ENCODE measurements at places on chromosomes 13 and 19.

- DNase-seq, result no peak
Measured at GRCh38 chr13:51971520-51972426, 39.5 kb downstream of the ATP7B start.

GRCh38 chr19:31350693-31351055 is 1.4 kb upstream of the TSHZ3 start:
- no peak for DNase-seq

- DNase-seq, result no peak
Measured at GRCh38 chr13:110578363-110578762, 16.8 kb upstream of the RAB20 start.

GRCh38 chr13:48738311-48738710 is 84.6 kb downstream of the CYSLTR2 start:
- DNase-seq, result no peak

DNA sequence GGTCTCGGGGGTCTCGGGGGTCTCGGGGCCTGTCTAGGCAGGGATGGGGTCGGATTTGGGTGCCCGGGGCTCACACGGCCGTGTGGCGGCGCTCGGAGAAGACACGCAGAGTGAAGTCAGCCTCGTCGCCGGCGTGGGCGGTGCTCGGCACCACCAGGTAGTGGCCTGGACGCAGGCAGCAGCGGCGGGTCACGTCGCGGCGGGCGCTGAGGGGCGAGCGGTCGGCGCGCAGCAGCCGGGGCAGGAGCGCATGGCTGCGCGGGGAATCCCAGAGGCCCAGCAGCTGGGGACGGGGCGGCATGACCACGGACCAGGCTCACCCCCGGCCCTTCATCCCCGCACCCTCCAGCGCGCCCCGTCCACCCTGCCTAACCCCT is 8.2 kb downstream of the CAPN12 start:
- no peak for DNase-seq

GRCh38 chr13:110644892-110645521 is 29.7 kb downstream of the NAXD start:
- peak; percentile 4 for DNase-seq

DNA sequence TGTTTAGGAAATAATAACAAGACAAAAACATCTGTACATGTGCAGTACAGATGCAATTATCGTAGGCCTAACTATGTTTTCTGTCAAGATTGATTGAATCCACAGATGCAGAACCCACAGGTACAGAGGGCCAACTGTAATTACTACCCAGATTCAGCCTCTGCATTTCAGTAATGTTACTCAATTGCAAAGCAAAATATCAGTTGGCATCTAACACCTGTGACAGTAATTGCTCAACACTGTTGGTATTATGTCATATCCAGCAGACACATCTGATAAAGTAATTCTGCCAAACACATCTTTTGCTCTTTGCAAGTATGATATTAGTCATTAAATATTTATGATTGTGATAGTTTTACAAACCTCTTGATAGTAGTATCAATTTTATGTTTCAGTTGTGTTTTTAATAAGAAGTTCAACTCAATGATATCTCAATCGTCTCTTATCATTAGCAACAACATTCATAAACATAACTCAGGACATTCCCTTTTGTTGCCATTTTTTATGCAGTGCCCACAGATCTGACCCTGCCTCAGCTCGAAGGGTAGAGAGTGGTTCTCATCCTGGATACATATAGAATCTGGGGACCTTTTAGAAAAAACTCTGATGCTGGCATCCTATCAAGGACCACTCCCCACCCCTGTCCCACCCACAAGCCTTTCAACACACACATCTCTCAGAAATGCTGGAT is 104.7 kb downstream of the MYCBP2 start:
- DNase-seq, result no peak

- no peak for DNase-seq
Measured at GRCh38 chr13:110388108-110388943, 81.2 kb downstream of the COL4A2 start.

GRCh38 chr13:20832861-20833260 is 59.1 kb upstream of the EEF1AKMT1 start:
- no peak for DNase-seq

GRCh38 chr13:34151885-34152284 is 333.9 kb downstream of the RFC3 start:
- DNase-seq, result no peak

DNA sequence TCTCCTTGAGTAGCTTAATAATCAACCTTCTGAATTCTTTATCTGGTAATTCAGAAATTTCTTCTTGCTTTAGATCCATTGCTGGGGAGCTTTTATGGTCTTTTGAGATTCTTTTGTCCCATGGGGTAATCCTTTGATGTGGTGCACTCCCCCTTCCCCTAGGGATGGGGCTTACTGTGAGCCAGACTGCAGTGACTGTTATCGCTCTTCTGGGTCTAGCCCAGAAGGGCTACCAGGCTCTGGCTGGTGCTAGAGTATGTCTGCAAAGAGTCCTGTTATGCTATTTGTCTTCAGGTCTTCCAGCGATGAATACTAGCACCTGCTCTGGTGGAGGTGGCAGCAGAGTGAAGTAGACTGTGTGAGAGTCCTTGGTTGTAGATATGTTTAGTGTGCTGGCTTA is 41.7 kb downstream of the UFM1 start:
- no peak for DNase-seq

GRCh38 chr13:41054212-41054877 is 7.0 kb upstream of the WBP4 start:
- DNase-seq, result peak; percentile 67

DNA sequence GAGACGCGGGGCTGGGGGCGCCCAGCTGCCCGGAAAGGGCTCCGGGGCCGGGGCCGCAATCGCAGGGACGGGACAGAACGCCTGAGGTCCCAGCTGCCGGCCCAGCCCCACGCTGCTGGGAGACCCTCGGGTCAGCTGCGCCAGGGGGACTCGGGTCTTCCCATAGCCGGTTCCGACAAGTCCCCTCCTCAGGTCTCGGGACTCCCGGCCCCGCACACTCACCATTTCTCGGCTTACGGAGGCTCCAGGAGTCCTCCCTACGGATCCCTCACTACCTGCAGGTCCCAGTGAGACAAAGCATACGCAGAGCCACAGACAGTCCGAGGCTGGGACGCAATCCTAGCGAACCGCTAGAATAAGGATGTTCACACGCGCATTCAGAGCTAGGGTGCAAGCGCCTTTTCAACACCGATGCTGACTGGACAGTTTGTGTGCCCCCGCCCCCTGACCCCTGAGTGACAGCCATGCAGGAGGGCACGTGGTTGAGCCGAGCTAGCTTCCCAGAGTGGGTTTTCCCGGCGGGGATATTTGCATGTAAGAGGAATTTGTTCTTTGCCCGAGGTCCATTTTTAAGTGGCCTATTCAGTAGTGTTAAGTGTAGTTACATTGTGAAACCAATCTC is 13.6 kb downstream of the ZNF490 start:
- DNase-seq, result no peak

DNA sequence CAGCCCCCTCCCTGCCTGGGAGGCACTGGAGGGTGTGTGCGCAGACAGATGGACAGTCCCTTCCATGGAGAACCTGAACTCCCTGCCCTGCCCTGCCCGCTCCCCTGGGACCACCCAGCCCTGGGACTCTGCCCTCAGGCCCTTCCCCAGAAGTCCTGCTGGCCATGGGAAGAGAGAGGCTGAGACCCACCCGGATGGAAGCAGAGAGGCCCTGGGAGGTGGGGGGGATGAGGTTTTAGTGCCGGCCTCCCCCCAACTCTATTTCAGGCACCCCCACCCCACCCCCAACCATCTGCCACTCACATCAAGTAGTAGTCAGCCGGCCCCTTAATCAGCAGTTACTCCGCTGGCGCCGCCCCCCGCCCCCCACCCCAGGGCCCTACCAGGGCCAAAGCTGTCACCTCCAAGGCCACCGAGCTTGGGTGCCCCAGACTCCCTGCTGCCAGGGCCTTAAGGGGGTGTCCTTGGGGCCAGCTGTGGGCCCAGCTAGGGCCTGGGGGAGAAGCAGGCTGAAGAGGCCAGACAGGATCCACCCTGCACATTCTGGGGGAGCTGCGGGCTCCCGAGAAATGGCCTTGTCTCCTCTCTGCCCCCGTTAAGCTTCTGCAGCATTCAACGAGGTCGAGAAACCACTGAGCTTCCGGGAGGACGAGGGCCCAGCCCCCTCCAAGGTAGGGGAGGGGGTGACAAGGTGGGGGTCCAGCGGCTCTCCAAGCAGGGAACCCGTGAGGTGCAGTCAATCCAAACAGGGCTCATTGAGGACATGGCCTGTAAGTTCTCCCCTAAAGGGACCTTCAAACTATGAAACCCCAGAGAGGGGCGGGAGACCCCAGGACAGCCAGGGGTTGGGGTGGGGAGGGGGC is 17.4 kb downstream of the NMRK2 start:
- no peak for DNase-seq

GRCh38 chr19:42239544-42240220 is 2.7 kb downstream of the GSK3A start:
- DNase-seq, result no peak

GRCh38 chr19:52990759-52991418 is 22.8 kb upstream of the ERVV-1 start:
- DNase-seq, result no peak

GRCh38 chr13:63567031-63567430 is 2151.4 kb upstream of the PCDH20 start:
- DNase-seq, result no peak

DNA sequence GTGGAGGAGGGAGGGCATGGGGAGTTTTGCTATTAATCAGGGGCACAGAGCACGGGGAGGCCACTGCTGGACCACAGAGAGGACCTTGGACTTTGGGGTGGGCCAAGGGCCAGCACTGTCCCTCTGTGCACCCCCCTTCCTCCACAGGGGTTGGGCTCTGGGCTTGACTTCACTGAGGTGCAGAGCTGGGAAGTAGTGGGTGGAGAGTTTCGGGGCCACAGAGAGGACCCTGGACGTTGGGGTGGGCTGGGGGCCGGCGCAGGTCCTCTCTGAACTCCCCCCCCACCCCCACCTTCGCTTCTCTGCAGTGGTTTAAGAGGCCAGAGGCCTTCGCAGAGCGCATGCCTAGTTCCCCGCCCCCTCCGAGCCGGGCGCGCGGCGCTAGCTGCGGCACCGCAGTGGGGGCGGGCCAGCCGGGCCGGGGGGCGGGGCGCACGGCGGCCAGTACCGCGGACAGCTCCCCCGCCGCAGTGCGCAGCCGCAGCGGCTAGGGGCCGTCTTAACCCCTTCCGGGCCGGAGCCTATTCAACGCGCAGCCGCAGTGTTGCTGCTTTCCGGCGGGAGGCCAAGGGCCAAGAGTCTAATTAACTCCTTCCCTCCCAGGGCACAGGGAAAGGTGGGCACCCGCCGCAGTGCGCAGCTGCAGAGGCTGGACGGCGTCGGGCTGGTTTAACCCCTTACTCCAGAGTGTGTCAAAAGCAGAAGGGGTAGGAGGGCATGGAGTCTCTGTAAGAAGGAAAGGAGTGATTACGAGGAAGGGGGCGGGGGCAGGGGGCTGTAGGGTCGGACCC is 3.7 kb downstream of the KCNC3 start:
- no peak for DNase-seq

DNA sequence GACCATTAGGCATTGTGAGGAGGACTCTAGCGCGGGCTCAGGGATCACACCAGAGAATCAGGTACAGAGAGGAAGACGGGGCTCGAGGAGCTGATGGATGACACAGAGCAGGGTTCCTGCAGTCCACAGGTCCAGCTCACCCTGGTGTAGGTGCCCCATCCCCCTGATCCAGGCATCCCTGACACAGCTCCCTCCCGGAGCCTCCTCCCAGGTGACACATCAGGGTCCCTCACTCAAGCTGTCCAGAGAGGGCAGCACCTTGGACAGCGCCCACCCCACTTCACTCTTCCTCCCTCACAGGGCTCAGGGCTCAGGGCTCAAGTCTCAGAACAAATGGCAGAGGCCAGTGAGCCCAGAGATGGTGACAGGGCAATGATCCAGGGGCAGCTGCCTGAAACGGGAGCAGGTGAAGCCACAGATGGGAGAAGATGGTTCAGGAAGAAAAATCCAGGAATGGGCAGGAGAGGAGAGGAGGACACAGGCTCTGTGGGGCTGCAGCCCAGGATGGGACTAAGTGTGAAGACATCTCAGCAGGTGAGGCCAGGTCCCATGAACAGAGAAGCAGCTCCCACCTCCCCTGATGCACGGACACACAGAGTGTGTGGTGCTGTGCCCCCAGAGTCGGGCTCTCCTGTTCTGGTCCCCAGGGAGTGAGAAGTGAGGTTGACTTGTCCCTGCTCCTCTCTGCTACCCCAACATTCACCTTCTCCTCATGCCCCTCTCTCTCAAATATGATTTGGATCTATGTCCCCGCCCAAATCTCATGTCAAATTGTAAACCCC is 2.8 kb upstream of the CEACAM5 start:
- no peak for DNase-seq

DNA sequence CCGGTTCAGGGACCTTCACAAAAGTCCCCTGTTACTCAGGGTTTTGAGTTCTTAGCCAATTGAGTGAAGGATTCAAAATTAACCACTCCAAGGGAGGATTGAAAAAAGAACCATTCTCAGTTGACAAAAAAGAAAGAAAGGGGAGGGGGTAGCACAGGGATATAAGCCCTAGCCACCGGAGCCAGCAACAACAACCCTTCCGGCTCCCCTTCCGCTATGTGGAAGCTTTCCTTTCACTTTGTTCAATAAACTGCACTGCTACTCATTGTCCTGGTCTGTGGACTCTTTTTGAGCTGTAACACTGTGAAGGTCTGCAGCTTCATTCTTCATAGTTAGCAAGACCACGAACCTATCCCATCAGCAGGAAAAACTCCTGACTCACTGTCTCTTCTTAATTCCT is 1488.1 kb upstream of the PRR20A start:
- DNase-seq, result no peak

- DNase-seq, result no peak
Measured at GRCh38 chr13:19681517-19681916, 48.1 kb downstream of the MPHOSPH8 start.

DNA sequence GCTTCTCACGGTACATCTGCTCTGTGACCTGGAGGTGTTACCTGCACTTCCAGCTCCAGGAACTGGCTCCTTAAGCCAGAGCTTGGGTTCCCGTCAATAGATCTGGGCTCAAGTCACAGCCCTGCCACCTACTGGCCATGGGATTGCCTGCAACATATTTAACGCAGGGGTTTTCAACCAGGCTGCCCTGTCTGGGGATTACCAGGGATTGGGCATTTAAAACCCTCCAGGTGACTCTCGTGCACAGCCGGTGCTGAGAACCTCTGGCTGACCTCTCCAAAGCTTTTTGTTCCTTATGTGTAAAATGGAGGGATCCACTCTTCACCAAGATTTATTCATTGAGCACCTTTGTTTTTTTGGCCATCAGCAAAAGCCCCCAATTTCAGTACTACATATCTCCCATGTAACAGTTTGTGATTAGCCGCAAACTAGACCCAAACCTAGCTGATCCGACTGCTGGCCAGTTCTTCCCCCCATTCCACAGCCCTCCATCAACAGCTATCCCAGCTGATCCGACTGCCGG is 76.6 kb upstream of the STK24 start:
- peak; percentile 33 for DNase-seq

Data from AG09309 (cell line).